ENCODE measurements at places on chromosomes 3 and 15.

- no peak for DNase-seq
Observed at GRCh38 chr3:43710607-43711006, 19.9 kb downstream of the ABHD5 start.

- DNase-seq = no peak
Observed at GRCh38 chr3:45986303-45986982, 9.2 kb downstream of the FYCO1 start.

DNA sequence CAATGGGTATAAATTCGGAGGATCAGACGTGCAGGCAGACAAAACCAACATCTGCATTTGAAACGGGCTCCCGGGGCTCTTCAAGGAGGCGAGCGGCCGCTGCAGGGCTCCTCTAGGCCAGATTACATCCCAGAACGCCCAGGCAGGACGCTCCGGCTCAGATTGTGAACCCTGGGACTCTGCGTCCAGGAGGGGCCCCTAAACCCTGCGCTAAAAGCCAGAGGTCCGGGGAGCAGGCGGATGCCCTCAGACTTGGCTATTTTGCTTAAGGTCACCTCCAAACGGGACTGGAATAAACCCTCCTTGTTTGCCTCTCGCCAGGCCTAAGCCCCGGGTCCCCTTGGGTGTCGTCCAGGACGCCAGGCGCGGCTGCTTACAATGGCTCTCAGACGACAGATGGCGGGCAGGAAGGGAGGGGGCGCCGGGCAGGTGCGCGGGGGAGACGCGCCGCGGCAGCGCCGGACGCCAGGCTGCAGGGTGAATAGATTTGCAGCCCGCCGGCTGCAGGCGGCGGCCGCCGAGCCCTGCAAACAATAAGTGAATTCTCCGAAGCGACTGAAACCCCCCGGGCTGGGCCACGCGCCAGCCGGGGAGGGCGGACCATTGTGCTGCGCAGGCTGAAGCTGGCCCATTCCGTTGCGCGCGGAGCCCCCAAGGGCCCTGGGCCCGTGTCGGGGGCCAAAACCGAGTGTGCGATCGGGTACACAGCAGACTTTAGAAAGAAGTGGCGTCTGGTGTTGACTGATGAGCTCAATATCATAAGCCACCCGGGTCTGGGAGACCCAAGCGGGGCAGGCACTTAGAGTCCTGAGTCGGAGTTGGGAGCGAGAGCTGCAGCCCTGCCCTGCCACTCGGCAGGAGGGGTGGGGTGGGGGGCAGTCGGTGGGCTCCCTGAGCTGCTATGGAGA is 32.3 kb upstream of the AMOTL2 start:
- DNase-seq = peak; percentile 36

DNA sequence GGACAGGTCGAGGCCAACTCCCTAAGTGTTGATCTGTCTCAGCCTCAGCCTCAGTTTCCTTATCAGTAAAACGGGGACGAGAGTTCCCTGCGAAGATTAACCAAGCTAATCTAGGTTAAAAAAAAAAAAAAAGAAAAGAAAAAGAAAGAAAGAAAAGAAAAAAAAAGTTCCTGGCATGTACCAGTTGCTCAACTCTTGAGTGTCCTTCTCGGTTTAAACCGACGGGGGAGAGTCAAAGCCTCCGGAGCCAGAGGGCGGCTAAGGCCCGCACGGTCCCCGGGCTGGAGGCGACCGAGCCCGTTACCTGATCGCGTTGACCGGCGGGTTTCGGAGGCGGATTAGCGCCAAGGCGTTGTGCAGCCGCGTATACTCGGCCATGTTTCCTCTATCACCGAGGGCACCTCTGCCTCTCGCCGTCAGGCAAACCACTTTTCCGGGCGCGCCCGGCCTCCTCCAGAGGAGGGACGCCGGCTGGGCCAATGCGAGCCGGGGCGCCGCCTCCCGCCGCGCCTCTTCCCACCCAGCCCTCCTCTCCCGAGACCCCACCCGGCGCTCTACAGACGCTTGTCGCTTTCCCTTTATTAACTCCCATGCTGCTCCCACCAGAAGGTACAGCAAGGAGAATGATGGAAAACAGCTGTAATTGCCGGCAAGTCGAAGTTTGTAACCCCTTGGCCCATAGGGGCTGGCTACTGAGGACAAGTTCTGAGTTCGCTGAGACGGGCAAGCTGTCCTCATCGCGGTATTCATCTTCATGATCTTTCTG is at the start of gene EHHADH:
EHHADH (minus strand) TSS at position 405 of the 766 bp plus-strand sequence; CDS start at position 378, 27 bp downstream.
- peak; percentile 17 for DNase-seq

- no peak for DNase-seq
Observed at GRCh38 chr3:81728766-81729544, 32.5 kb downstream of the GBE1 start.

GRCh38 chr3:149620291-149621020 is 37.4 kb downstream of the WWTR1 start:
- DNase-seq = no peak

DNA sequence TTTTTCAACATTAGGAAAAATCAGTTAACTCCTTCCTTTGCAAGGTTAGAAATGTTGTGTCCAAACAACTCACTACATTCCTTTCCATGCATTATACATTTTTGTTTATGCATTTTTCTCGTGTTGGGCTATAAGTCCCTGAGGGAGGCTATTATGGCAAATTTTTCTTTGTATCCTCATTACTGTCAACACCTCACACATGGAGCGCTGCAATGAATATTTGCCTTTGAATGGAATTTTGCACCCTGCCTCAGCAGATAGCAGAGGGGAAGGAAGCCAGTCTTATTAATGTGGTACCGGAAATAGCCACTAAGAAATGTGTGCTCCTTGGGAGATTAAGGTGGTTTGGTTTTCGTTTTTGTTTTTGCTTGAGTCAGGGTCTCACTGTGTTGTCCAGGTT is 134.7 kb downstream of the THSD4 start:
- no peak for DNase-seq

GRCh38 chr3:185317674-185318073 is 45.3 kb upstream of the MAP3K13 start:
- no peak for DNase-seq

DNA sequence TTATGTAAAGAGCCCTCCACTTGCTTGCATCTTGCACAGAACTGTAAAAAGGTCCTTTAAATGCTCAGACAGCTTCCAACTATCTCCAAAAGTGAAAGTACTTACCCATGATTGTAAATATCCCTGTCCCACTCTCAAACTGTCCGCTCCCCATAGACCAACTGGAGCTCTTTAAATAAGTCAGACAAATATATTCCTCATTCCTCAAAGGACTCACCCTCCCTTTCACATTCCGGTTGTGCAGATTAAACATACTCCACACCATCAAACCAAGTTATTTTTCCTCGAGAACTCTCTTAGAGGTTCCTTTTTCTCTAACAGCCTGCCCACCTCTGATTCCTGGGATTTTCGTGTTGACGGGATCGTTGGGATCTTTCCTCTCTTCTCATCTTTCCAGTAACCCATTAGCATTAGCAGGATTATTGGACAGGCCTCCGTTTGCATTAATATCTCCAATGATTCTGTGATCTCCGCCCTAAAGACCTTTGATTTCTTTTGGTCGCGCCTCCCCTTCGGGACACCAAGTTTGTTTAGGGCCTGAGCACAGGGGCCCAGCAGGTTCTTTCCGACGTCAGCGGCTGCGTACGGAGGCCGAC is 763 bp downstream of the GOLGB1 start:
- no peak for DNase-seq

GRCh38 chr3:17847156-17847555 is 104.7 kb upstream of the TBC1D5 start:
- DNase-seq = no peak

DNA sequence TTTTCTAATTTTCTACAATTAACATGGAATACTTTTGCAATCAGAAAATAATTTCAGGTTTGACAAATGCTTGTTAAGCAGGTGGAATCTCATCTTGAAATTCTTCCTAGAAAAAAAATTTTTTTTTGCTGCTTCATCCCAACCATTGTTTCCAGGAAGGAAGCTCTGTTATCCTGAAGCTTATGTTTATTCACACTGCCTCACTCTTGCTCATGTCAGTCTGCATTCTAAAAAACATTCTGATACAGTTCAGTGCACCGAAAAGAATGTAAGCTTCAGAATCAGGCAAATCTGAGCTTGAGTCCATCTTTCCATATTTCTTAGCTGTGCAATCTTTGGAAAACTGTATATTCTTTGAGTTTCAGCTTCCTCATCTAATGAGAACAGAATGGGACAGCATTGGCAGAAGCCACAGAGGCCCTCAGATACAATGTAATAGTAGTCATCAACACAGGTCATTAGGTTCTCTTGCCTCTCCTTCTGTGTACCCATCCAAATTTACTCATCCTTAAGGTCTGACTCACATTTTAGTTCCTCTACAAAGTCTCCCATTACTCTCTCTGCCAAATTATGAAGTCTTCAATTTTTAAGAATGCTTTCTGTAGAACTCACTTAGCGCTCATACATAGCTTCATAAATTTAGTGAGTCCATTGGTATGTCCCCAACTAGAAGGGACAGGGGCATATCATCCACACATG is 881.8 kb upstream of the NR2F2 start:
- no peak for DNase-seq

- DNase-seq = no peak
Observed at GRCh38 chr3:82281205-82281604, 519.8 kb upstream of the GBE1 start.

- DNase-seq = no peak
Observed at GRCh38 chr3:5458526-5458925, 271.0 kb downstream of the EDEM1 start.

GRCh38 chr15:47333734-47334133 is 383.6 kb upstream of the SEMA6D start:
- no peak for DNase-seq

GRCh38 chr3:39065197-39065596 is 13.4 kb downstream of the WDR48 start:
- peak; percentile 28 for DNase-seq

GRCh38 chr15:37253877-37254276 is 153.5 kb upstream of the MEIS2 start:
- no peak for DNase-seq

- peak; percentile 42 for DNase-seq
Observed at GRCh38 chr15:45162771-45163507, 24.8 kb downstream of the SHF start.

DNA sequence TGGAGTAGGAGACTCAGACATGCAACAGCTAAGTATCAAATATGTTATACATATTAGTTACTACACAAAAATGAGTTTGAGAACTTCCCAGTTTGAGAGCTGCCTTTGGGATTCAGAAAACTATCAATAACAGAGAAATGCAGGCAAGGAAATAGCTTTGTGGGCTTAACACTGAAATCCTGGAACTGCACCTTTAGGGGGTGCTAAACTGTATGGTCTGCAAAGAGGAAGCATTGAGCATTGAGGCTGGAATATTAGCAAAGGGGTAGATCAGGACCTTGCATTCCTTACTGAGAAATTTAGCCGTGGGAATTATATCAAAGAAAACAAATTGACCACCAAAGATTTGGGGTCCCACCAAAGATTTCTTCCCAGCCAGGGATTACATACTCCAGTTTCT is 580.0 kb downstream of the ZNF385D start:
- no peak for DNase-seq

DNA sequence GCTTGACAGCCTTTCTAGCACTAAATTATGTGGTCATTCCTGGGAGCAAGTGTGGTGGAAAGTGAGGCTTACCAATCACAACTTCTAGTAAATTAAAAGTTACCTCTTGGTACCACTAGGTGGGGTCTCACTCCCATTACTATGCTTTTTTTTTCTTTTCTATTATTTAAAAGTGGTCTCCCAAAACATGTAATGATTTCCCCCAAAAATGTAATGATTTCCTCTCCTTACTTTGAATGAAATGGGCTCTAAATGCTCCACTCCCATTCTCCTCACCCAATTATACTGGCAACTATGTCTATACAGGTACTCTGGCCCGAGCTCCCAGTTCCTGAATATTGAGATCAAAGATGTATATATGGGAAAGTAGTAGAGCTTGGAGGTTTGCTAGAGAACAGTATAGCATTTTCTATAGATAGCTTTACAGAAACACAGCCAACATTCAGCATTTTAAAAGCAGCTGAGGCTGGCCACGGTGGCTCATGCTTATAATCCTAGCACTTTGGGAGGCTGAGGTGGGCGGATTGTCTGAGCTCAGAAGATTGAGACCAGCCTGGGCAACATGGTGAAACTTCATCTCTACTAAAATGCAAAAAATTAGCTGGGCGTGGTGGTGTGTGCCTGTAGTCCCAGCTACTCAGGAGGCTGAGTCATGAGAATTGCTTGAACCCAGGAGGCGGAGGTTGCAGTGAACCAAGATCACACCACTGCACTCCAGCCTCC is 70.9 kb downstream of the DCUN1D1 start:
- DNase-seq = no peak

DNA sequence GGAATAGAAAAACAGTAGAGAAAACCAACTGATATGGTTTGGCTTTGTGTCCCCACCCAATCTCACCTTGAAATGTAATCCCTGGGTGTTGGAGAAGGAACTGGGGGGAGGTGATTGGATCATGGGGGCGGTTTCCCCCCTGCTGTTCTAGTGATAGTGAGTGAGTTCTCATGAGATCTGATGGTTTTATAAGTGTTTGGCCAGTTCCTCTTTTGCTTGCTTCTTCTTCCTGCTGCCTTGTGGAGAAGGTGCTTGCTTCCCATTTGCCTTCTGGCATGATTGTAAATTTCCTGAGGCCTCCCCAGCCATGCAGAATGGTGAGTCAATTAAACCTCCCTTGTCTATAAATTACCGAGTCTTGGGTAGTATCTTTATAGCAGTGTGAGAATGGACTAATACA is 48.4 kb downstream of the EOMES start:
- DNase-seq = no peak

GRCh38 chr15:101559952-101560351 is 70.4 kb upstream of the PCSK6 start:
- no peak for DNase-seq

DNA sequence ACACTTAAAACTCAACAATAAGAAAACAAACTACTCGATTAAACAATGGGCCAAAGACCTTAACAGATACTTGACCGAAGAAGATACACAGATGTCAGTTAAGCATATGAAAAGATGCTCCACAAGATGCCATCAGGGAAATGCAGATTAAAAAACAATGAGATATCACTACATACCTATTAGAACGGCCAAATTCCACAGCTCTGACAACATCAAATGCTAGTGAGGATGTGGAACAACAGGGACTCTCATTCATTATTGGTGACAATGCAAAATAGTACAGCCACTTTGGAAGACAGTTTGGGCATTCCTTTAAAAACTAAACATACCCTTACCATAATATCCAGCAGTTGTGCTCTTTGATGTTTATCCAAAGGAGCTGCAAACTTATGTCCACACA is 59.1 kb upstream of the UBE3A start:
- DNase-seq = no peak

GRCh38 chr3:155350571-155350970 is 57.1 kb upstream of the STRIT1 start:
- DNase-seq = no peak

- no peak for DNase-seq
Observed at GRCh38 chr3:170327040-170327808, 30.3 kb upstream of the SKIL start.

All from spinal cord (tissue), 10 donors.